ENCODE measurements at places on chromosomes 2 and 18.

DNA sequence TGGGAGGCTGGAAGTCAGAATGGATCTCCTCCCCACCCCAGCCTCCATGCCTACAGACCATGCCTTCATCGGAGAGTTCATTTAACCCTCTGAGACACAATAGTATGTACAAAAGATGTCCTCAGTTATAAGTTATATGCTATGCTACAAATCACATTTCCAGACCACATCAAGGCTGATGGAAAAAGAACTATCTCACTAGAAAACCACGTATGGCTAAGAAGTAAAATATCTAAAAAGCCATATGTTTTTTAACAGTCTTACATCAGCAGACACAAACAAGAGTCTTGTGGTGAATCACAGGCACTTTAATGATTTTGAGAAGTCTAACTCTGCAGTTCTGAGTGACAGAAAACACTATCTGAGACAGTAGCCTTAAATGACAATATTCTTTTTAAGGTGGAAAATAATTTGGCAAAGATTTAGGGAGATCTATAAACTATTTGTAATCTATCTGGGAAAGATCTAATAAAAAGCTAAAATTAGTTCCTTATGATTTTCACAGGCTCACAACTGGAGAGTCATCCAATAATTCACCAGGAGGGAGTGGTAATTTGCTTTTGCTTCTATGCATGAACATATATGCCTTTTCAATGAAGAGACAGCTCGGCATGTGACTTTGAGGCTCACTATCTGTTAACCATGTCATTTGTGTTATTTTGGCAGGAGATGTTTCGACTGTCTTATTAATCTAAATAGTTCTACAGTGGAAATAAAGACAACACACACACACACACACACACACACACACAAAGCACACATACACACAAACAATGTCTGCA is 197.5 kb downstream of the IRS1 start:
- no peak for DNase-seq

DNA sequence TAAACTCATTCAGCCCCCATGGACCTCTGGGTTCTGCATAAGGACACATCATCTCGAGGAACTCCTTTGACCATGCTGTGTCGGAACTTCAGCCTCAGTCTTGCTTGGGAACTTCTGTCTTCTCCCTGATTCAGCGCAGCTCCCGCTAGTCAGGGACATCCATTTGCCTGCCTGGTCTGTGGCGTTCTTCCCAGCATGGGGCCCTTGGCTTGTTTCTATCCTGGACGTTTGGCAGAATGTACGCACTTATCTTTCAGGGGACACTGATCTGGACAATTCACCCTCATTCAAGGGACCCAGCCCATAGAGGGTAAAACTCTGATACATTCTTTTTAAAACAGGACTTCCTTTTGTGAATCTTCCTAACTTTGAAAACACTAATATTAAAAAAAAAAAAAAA is 75.8 kb upstream of the WIPF1 start:
- no peak for DNase-seq

DNA sequence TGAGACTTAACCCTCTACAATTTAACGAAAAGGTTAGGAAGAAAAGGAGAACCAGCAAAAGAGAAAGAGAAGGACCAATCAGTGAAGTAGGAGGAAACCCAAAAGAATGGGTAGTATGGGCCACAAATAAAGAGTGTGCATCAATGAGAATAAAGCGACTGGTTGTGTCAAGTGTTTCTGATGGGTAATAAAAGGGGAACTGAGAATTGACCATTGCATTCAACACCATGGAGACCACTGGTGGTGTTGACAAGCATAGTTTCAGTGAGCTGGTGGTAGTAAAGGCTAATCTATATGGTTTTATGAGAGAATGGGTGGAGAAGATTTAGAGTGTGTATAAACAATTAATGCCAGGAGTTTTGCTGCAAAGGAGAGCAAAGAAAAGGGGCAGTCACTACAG is 75.4 kb downstream of the CSRNP3 start:
- DNase-seq, result no peak

DNA sequence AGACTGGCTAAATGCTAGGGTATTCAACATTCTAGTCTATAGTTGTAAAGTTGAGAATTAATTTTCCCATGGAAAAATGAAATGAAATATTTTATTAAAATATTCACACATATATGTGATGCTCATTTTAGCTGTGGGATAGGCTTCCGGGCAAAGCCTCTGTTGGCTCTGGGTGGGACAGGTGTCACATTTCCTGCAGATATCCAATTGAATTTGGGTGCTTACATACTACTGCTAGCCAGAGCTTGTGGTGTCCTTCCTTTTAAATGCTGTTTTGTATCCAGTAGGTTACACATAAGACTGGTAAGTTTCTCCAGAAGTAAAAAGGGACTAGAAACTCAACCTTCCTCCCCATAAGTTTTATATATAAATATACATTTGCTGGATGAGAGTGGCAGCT is 73.8 kb downstream of the RPRM start:
- no peak for DNase-seq

- no peak for DNase-seq
Measured at GRCh38 chr18:53817976-53818950, 406.2 kb downstream of the MBD2 start.

DNA sequence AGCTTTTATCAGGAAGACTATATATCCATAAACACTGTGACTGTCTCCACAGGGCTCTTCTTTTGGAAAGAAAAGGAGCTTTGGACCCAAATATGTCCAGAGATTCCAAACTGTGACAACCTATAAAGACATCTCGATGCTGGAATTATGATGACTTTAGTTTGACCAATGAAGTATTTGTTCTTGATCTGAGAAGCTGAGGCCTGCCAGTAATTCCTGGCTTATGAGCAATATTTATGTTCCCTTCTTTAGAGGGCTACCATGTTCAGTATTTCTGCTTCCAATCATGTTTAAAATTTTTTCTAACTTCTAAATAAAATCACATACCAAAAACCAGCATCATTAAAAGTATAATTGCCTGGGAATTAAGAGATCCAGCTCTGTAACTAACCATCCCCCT is 41.1 kb downstream of the FEZ2 start:
- DNase-seq, result no peak

- no peak for DNase-seq
Measured at GRCh38 chr2:129922571-129923264, 56.7 kb upstream of the RAB6C start.

DNA sequence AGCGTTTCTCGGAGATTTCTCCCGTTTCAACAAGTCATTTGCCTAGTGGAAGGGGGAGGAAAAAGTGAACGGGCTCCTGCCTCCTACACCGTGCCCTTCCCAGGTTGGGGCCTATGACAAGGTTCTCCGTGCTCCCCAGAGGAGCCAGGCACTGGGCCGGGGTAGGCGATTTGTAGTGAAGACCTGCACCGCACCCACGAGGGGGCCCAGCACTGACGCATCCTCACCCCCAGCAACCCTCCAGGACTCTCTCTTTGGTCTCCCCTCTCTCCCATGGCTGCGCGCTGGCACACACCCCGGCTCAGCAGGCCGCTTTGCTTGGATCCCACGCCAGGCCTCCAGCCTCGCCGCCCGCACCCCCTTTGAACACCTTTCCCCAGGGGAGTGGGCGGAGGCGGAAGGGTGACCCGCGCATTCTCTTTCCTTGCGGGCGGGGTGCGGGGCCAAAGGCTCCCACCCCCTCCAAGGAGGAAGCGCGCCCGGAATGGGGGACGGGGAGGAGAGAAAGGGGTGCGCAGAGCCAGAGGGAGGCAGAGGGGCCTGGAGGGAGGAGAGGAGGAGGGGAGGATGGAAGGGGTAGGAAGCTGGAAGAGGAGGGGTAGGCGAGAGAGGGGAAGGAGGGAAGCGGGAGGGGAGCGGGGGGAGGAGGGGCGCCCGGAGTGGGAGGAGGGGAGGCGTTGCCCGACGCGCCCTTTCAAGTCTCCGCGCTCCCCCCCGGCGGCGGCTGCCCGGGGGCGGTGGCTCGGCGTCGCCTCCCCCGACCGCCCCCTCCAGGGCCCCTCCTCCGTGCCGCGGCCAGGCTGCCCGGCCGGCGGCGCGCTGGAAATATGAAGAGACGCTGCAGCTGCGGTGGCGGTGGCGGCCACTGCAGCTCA is at the start of gene APCDD1:
TSS of gene APCDD1 (plus strand) at position 830 of the 875 bp plus-strand sequence. CDS start 347 bp downstream, outside the sequence.
- DNase-seq, result peak; percentile 79

- peak; percentile 90 for DNase-seq
Measured at GRCh38 chr2:74833418-74834233, at the start of gene HK2. HK2 (plus strand) TSS chr2:74834127; CDS start chr2:74834581, 454 bp downstream.

DNA sequence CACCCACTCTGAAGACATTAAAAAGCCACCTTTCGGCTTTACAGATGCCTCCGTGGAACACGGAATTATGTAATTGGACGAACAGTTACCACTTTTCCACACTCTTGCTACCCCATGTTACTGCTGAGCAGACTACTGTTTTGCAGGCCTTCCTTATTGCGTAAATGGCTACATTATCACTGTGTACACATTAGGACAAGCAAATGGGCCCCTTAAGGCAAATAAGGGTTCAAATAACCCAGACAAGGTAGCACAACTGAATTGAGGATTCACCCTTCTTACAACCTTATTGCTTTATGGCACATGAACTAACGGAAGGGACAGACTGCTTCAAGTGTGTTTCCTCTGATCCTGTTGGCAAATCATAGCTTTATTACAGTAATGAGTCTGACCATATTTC is 832.2 kb upstream of the FANCL start:
- no peak for DNase-seq

DNA sequence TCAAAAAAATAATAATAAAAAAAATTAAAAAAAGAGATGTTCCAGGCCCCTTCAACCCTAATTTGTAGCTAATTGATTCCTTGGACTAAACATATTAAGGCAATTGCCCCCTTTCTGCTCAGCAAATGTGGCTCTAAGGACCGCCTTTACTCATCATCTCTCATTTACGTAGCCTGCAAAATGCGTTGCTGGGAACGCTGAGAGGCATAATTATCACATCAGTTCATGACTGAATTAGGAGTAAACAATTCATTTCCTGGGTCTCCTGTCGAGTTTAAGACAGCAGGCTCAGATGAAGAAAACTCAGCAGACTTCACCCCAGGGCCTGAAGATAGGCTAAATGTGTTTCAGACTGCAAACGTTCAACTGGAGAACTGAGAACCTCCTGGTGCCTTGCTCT is 413.5 kb downstream of the NBAS start:
- DNase-seq, result no peak

DNA sequence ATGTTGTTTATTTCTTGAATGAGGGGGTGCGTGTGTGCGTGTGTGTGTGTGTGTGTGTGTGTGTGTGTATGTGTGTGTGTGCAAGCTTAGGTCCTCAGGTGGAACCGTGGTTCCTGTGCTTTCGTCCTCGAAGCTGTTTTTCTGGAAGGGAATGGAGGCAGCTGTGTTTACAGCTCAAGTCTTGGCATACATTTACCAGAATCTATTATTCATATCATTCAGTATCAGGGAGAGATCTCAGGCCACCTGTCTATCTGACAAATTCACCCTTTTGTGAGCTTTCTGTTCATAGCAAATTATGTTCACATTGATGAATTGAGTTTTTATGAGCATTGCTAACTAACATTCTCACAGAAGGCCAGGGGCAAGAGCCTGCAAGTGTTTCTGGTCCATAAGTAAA is 550.4 kb downstream of the ARHGAP15 start:
- DNase-seq, result no peak

- no peak for DNase-seq
Measured at GRCh38 chr18:76537621-76538020, 42.6 kb upstream of the ZNF516 start.

DNA sequence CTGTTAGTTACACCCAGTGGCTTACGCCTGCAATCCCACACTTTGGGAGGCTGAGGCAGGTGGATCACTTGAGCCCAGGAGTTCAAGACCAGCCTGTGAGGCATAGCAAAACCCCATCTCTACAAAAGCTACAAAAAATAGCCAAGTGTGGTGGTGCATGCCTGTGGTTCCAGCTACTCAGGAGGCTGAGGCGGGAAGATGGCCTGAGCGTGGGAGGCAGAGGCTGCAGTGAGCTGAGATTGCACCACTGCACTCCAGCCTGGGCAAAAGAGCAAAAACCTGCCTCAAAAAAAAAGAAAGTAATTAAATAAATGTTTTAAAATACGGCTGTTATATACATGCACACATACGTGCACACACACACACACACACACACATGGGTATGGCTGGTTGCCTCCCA is 194.8 kb downstream of the HDAC4 start:
- no peak for DNase-seq

DNA sequence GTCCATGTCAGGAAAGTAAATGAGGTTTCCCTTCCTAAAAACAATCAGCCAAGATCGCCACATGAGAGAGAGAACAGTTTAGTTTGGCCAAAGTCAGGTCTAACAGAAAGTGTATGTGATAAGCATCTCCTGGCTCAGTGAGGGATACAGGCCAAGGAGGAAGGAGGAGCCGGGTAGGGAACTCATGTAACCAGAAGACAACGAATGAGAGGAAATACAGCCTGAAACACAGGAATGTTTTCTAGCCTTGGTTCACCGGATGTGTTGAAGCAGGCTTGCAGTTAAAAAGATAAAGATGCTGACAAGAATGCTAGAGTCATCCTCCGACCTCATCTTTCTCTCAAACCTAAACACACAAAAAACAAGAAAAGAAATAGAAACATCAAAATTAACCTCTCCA is 283.9 kb upstream of the SIX2 start:
- no peak for DNase-seq

GRCh38 chr2:40348038-40348437 is 103.9 kb downstream of the SLC8A1 start:
- no peak for DNase-seq

GRCh38 chr2:2701176-2701781 is 370.2 kb upstream of the MYT1L start:
- DNase-seq, result no peak

DNA sequence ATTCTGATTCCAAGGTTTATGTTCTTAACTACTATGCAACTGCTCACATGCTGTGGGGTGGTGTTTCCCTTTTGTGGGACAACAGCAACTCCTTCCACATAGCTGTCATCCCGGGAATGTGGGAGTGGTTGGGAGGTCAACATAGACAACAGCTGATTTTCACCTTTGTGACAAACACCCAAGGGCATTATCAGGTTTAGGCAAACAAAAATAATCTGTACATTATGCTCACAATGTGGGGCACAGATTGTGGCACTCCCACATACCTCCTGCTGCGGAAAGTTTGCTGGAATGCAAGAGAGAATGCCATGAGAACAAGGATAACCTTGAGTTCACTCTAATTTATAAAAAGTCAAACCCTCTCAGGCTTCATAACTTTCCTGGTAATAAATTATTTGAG is 582.6 kb downstream of the CNTNAP5 start:
- no peak for DNase-seq

Measured in left cardiac atrium (tissue), 4 donors.